ENCODE measurements at places on chromosomes 7 and 10. TPM values are rescaled to one million over a fixed set of nuclear protein-coding genes. Genes with fewer than 3 reads are reported as not detected.

The ZNF107 gene
- total RNA-seq = 3.9 TPM

The SPDYE17 gene
- total RNA-seq = not detected

The EN2 gene
- total RNA-seq = under 0.01 TPM

The MYH16 gene
- under 0.01 TPM for total RNA-seq

The COL1A2 gene
- 7,304 TPM for total RNA-seq

The PRKCQ gene
- 0.55 TPM for total RNA-seq

The ACTL6B gene
- not detected for total RNA-seq

The CCDC136 gene
- 11.4 TPM for total RNA-seq

The CTNNA3 gene
- total RNA-seq = under 0.01 TPM

The ARHGEF35 gene
- 0.59 TPM for total RNA-seq

The MBL2 gene
- total RNA-seq = not detected

The POM121L12 gene
- total RNA-seq = not detected

The PRSS37 gene
- not detected for total RNA-seq

The CCAR1 gene
- 23.8 TPM for total RNA-seq

The EVX1 gene
- not detected for total RNA-seq

The ANKRD22 gene
- total RNA-seq = not detected

The CPA2 gene
- total RNA-seq = not detected
